ENCODE measurements at places on chromosomes 7 and 10.

- DNase-seq, result peak; percentile 9
These were observed 4.7 kb downstream of the PLAC9 start for GRCh38 chr10:80137031-80137862.

- DNase-seq, result peak; percentile 70
These were observed 68.4 kb downstream of the CREB3L2 start for GRCh38 chr7:137933270-137934017.

DNA sequence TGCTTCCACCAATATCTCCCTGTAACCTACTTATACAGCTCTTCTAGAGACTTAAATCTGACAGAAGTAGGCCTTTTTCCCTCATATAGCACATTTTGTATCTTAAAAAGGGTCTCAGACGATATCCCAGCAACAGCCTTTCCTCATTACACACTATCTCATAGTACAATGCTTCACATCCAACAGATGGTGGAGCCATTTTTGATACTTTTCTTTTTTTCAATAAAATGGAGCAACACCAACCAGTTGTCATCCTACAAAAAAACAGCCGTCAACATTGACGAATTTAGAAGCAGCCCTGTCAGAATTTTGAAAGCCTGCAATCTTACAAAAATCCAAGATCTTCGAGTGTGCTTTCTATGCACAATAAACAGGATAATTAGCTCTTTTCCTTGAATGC is 145.9 kb upstream of the NEBL start:
- DNase-seq, result no peak

- no peak for DNase-seq
These were observed 7.2 kb upstream of the NRP1 start for GRCh38 chr10:33341637-33342036.

- DNase-seq, result no peak
These were observed 257.0 kb upstream of the ZNF32 start for GRCh38 chr10:43905512-43906236.

DNA sequence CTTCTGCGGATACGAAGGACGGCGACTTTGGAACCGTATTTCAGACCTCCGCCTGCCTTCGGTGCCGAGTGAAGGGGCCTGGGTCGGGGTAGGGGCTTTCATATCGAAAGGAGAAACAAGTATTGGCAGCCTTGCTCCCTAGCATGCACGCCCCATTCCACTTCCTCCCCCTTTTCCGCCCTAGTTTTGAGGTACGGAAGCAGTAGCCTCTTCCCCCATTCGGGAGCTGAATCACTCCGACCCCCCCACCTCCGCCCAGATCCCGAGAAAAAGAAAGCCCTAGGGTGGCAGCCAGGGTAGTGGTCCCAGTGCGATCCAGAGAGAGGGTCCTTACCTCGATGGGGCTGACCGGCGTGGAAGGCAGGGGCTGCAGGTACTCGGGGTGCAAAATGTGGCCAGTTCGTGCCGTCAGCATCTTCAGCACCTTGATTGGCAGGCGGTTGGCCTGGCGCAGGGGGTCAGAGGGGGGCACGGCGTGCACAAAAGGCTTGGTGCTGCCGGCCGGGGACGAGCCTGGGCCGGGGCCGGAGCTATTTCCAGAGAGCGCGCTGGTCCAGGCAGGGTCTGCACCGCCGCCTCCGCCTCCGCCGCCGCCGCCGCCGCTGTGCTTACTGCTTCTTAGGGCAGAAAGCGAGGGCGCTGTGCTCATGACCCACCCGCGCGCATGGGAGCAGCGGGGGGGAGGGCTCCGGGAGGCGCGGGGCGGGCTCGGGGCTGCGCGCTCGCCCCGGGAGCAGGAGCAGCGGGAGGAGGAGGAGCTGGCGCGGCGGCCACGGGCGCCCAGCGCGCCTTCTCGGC is 594 bp downstream of the ZNF503 start:
- DNase-seq, result no peak

DNA sequence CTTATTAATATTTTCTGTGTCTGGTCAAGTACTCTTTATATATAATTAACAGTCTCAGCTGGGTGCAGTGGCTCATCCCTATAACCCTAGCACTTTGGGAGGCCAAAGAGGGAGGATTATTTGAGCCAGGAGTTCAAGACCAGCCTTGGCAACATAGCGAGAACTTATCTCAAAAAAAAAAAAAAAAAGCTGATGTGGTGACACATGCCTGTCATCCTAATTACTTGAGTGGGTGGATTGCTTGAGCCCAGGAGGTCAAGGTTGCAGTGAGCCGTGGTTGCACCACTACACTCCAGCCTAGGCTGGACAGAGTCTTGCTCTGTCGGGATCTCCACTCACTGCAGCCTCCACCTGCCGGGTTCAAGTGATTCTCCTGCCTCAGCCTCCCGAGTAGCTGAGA is 6.7 kb upstream of the ELOVL3 start:
- no peak for DNase-seq

GRCh38 chr10:80068270-80068669 is 10.2 kb upstream of the TMEM254 start:
- no peak for DNase-seq

DNA sequence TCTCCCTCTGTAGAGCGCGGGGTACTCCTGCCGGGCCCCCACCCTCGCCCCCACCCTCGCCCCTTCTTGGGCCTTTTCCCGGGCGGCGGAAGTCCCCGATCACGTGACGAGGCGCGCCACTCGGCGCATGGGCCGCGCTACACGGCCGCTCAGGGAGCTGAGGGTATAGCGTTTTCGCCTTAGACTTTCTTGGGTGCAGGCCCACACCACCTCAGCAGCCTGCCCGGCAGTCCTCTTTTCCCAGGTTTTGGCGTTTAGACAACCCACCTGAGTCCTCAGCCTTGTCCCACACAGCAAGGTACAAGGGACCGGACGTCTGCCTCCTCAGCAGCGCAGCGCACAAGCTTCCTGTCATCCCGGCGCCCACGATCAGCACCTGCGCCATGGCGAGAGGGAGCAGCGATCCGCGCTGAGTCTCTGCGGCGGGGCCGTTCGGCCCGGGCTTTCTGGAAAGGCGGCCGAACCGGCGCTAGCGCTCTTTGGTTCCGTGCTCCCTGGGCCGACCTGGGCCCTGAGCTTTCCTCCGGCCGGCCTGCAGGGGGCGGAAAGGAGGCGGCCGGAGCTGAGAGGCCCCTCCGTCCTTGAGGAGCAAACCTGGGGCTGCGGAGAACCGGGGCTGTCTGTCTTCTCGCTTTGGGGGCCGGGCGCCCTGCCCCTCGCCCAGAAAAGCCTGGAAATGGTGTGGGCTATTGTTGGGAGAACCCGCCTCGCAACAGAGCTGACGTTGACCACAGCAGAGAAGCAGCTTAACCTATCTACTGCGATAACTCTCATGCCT is at the start of gene RNLS:
TSS of gene RNLS (minus strand) at position 513 of the 778 bp plus-strand sequence.
- no peak for DNase-seq

- no peak for DNase-seq
These were observed 755 bp downstream of the FRMPD2 start for GRCh38 chr10:48273741-48274140.

DNA sequence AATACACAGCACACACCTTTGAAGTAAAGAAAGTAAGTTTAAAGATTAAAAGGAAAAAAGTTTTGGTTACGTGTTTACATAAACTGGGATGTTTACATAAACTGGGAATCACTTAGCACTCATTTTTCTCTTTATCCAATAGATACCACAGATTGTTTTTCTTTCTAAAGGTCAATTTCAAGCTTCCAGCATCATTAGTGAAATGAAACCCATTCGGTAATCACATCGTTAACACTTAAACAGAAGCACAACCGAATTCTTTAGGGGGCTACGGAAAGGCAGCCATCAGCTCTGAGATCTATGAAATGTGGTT is 1.1 kb downstream of the ODAD2 start:
- DNase-seq, result no peak

- no peak for DNase-seq
These were observed 14.0 kb downstream of the KNDC1 start for GRCh38 chr10:133173860-133174640.

DNA sequence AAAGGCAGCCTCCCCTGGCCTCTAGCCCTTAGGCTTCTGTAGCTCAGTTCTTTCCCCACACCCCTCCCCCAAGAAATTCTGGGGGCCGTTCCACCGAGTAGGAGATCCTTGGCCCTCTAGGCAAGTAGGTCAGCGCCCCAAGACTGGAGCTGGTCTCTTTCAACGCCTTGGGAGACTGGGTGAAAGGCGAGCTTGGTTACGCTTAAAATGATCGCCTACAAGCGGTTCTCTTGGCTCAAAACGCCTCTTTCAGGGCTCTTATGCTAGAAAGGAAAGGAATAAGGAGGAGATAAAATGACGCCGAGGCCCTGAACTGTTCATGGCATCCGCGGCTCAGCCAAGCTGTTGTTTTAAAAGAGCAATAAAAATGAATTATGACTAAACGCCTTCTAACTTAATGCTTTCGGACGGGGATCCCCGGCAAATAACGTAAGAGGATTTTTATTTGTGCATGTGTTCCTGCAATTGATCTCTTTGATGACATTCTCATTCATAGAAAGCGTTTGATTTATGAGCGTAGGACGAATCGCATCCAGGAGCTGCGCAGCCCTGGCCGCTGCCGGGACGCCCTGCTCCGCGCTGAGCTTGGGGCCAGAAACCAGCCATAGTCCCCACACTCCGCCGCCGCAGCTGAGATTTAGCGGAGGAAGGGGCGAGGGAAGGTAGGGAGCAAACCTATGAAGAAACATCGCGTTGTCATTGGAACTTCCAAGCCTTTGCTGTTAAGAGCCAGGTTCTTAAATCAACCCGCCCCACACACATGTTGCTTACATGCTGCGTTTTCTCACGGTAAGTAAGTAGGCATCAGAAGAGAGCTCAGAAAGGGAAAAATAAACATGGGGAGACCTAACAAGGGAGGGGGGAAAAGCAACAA is 3.0 kb upstream of the HOXA1 start:
- DNase-seq, result no peak

DNA sequence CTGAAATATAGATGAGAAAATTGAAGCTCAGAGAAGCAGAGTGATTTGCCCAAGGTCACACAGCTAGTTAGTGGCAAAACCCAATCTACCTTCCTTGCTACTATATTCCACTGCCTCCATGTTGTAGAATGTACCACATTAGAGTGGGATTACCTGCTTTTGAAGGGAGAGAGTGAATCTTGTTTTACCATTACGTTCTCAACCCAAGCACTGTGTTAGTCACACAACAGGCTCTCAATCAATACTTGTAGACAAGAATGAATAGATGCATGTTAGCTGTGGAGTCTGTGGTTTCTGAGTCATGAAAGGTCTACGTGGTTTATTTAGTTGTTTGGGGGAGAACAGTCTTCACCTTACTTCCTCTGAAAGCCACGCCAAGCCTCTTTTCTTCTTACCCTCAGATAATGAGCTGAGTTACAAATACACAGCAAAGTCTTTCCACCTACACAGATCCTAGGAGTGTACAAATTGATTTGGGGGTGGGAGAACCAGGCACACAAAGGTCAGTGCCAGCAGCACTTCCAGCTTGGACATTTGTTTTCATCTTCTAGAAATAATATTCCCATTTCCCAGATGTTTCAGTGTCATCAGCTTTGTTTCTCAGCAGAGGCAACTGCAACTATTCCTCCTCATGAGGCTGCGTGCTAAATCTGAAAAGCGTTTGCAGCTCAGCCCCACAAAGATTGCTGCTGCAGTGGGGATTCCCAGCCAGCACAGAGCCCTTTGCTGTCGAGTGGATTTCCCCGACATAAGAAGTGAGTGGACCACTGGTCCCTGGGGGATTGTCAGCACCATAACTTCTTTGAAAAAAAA is 71.5 kb upstream of the ADO start:
- DNase-seq, result no peak

GRCh38 chr10:5927306-5927705 is 37.3 kb downstream of the FBH1 start:
- no peak for DNase-seq

- no peak for DNase-seq
These were observed 73.7 kb downstream of the AP3M1 start for GRCh38 chr10:74076961-74077360.

- no peak for DNase-seq
These were observed 139.0 kb downstream of the TACC2 start for GRCh38 chr10:122127943-122128342.

GRCh38 chr10:43421201-43421507 is 12.2 kb upstream of the HNRNPF start:
- DNase-seq, result no peak

DNA sequence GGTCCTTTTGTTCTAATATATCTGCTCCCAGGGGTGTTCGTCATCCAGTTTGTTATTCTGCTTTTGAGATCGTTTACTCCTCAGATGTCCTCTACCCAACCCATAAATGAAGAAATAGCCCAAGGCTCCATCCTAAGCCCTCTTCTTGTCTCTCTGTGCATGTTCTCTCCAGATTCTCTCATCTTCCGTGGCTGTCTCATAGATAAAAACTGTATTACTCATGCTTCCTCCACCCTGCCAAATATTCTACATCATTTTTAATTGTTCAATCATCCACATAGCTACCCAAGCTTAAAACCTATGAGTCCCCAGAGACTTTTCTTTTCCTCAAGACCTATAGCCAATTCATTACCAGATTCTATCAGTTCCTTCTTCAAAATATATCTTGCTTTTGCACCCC is 44.9 kb downstream of the CAV1 start:
- DNase-seq, result no peak

- DNase-seq, result no peak
These were observed 24.7 kb downstream of the NOD1 start for GRCh38 chr7:30453921-30454320.

- no peak for DNase-seq
These were observed 1.1 kb downstream of the FIS1 start for GRCh38 chr7:101243646-101244374.

DNA sequence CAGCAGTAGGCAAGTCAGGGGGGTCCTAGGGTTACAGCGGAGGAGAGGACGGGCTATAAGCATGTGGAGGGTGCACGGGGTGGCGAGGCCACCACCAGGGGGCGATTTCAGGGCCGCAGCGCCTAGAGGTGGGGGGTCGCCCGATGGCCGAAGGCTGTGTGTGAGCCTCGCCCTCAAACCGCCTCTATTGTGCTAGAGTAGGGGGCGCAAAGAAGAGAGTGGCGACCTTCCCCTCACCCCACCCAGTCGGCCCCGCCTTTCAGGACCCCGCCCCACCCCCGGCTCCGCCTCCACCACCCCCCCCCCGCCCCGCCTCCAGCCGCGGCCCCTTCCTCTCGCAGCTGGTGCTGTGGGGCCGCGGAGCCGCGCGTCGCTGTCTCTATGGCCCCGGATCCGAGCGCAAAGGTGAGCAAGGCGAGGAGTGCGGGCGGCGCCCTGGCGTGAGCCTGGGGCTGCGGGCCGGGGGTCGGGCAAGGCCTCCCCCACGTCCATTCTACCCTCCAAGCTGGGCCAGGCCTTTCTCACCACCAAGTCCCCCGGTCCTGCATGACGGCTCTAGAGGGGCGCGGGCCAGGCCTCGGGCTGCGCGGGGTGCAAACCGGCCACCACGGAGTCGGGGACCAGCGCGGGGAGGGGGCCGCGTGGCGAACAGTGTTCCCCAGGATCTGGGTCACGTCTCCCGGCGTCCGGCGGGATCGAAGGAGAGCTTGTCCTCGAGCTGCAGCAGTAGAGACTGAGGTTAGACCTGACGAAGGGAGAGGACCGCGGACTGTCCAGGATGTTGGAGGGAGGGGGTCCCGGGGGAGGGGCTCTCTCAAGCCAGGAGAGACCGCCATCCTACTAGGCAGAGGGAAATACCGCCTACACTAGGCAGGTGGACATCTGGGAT is at the start of gene SEMA4G:
TSS of gene SEMA4G (plus strand) at position 318 of the 889 bp plus-strand sequence. CDS start 3,409 bp downstream, outside the sequence.
- no peak for DNase-seq
